A549 treated with Mapracorat at 1 μM for 4 hours (cell line): ENCODE measurements at places on chromosomes 11 and 22. TPM values are rescaled to one million over a fixed set of nuclear protein-coding genes. Genes with fewer than 3 reads are reported as not detected.

Gene TUB
- 5.0 to 6.9 TPM (median 6.4 TPM) in 5 replicates for total RNA-seq

Gene PRDM10
- 1.4 to 2.7 TPM (median 1.7 TPM) in 5 replicates for total RNA-seq

Gene NOX4
- total RNA-seq, result not detected in 5 replicates

Gene OR4A16
- total RNA-seq, result not detected in 5 replicates
